ENCODE measurements at places on chromosomes 12 and 14. TPM values are rescaled to one million over a fixed set of nuclear protein-coding genes. Genes with fewer than 3 reads are reported as not detected.
A peak's percentile ranks its signal among the peaks of the same experiment; 100 is the strongest.

The CD4 gene
- total RNA-seq = not detected

The MAP4K5 gene
- total RNA-seq = 45.7 TPM

The DGLUCY gene
- 11.7 TPM for total RNA-seq

The MYO1H gene
- total RNA-seq = not detected

The SIX1 gene
- 0.33 TPM for total RNA-seq

GRCh38 chr12:108768591-108769500, 37.5 kb upstream of the CORO1C start:
- no peak for DNase-seq

- DNase-seq = no peak
These were observed 1.1 kb upstream of the MTA1 start for GRCh38 chr14:105418269-105419194.

- DNase-seq = no peak
These were observed 29.6 kb downstream of the P2RX4 start for GRCh38 chr12:121239351-121240061.

DNA sequence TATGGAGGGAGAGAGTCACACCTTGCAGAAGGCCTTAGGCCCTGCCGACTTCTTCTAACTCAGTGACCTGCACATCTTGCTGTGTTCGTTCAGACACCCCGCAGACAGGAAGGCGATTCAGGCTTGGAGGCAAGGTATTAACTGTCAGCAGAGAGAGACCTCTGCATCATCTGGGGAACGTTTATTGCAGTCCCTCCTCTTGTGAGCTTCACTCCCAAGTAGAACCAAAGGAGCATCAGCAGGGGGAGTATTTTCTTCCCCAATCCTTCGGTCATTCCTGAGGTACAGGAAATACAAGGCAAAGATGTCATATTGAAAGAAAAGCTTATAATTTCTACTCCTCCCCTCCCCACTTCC, 217.9 kb downstream of the CRADD start:
- DNase-seq = no peak

DNA sequence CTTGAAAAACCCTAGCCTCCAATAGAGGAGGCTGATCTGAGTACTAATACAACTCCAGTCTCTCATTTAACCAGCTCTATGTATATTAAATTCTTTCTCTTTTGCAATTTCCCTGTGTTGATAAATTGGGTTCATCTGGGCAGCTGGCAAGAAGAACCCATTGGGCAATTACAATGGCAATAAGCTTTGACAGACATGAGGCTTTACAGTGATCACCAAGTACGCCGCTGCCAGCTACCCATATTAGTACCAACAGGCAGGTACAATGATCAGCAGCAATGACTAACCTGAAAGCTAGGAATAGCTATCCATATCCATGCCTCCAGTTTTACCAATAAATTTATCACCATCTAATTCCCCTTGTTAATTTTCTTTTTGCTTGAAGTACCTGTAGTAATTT, 54.5 kb downstream of the OSBPL8 start:
- DNase-seq = no peak

GRCh38 chr12:27002141-27002540, 12.0 kb downstream of the TM7SF3 start:
- no peak for DNase-seq

DNA sequence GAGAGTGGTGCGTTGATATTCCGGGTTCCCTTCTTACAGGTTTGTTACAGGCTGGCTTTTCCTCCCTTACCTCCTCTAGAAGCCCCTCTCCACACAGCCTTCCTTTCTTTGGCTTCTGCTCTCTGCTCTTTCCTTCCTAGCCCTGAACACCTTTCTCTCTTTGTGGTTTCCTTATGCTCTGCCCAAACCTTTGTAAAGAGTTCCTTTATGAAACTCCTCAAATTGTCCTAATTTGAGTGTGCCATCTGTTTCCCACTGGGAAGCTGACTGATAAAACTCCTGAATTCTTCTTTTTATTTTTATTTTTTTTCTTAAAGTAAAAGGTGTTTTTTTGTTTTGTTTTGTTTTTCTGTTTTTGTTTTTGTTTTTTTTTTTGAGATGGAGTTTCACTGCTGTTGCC, 60.1 kb upstream of the OTX2 start:
- no peak for DNase-seq

DNA sequence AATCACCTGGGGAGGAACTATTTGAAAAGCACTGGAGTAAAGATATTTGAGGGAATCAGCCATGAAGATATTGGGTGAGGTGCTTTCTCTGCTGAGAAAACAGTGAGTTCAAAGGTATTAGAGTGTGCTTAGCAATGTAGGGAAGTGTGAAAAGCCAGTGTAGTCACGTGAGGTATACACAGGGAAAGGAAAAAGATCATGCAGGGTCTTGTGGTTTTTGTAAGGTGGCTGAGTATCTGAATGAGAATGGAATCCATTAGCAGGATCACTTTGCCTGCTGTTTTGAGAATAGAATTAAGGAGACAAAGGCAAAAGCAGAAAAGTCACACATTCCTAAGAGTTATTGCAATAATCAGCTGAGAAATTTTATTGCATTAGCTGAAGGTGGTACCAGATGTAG, 193.0 kb downstream of the PIK3C2G start:
- no peak for DNase-seq

DNA sequence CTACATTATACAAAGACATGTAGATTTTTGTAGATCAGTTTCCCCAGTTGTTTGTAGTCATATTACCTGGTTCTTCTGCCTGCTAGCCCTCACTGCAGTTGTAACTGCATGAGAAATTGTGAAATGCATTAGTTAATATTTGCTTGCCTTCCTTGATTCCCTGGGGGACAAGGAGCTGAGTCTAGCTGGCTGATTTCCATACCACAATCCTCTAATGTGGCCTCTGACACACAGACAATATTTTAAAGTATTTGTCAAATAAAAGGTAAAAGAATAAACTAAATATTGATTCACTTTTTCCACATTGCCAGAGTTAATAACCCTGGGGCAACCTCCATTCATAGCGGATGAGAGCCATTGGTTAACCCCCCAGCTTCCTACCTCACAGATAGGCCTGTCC, 128.8 kb upstream of the TMEM132C start:
- no peak for DNase-seq

GRCh38 chr12:56488041-56488955, at the start of gene GLS2:
Gene GLS2 (minus strand): TSS chr12:56488161. CDS start chr12:56488118, 43 bp downstream.
- peak; percentile 86 for DNase-seq
